ENCODE measurements at places on chromosomes 5 and 9.

GRCh38 chr5:66553368-66553912, 42.8 kb upstream of the MAST4 start:
- no peak for DNase-seq

GRCh38 chr5:176660860-176661641, 13.8 kb downstream of the TSPAN17 start:
- DNase-seq: peak; percentile 59

- DNase-seq: no peak
Measured at GRCh38 chr9:133235549-133236222, 26.6 kb upstream of the OBP2B start.

DNA sequence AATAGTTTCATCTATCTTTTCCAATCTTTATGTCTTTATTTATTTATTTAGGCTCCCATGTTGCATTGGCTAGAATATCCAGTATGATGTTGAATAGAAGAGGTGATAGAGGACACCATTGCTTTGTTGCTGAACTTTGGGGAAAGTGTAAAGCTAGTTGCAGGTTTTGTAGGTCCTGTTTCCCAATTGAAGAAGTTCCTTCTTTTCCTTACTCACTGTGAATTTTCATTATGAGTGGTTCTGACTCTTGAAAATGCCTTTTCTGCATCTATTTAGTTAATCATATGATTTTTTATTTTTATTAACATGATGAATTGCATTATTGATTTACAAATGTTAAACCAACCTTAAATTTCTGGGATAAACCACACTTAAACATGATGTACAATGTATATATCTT, 58.9 kb upstream of the NR3C1 start:
- no peak for DNase-seq

- no peak for DNase-seq
Measured at GRCh38 chr5:159827861-159828260, 88.4 kb upstream of the ADRA1B start.

DNA sequence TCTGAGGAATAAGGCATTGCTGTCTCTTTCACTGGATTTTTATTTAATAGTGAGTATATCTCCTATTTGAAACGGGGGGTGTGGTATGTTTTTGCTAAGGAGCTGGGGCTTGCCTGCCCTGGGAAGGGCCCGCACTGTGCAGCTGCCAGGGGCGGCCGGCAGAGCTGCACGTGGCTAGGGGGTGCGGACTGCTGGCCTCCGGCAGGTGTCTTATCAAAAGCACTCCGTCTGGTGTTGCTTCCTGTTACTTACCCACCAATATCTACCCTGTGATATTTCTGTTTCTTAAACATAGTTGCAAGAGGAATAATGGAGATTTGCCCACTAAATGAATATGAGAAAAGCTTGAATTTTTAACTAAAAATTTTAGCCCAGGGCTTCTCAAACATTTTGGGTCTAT, 232.0 kb downstream of the IRX1 start:
- no peak for DNase-seq

DNA sequence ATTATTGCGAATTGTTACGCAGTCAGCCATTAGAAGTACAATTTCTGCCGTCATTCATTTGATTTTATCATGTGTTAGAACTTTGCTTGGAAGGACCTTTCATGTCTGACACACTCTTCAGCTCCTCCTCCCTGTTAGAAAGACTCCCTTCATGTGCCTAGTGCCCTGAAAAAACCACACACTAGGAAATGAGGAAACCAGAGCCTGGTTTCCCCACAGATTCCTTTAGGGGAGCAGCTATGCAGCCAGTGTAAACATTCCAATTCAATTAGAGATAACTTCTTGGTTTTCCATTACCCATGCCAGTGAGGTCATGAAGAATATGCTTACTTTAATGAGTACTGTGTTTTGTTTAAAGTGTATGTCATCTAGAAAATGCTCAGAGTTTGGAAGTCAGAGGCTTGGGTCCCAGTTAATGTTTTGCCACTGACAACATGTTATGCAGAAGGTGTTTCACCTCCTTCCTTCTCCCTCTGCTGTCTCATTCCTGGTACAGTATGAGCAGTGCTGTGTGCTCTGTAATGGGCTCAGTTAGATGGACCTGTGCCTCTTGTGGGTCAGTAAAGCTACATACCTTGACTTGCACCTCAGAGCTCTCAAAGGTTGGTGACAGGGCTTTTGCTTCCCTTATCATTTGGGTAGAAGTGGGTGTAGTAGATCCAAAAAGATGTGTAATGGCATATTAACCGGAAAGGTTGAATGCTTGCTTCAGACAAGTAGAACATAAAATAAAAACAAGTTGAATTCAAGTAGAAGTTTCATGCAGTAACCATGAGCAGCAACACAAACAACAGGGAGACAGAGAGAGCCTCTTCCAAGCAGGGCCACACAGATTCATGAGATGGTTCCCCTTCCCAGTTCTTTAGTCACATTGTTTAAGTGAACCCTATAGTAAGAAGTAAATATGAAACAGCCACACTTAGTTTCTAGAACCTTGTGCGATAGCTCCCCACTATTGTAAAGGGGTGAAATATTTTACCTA, 52.6 kb upstream of the TNFAIP8 start:
- no peak for DNase-seq

GRCh38 chr5:132267931-132268768, 10.7 kb downstream of the PDLIM4 start:
- DNase-seq: no peak

DNA sequence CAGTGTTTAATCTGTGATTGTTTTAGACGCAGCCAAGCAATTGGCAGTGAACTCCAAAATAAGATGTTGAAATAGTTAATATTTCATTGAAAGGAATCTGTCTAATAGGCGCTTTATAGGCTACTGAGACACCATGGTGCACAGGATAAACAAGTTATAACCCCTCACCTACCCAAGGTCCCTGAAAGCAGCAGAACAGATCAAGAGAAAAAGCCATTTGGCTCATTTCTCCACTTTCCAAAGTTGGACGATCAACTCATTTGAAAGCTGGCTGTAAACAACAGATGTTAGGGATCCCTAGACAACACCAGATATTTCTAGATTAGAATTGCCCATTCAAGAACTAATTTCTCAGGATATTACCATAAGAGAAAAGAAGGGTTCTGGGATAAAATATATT, 4.9 kb downstream of the PUM3 start:
- DNase-seq: no peak

- no peak for DNase-seq
Measured at GRCh38 chr5:149872351-149873040, 72.1 kb downstream of the PDE6A start.

DNA sequence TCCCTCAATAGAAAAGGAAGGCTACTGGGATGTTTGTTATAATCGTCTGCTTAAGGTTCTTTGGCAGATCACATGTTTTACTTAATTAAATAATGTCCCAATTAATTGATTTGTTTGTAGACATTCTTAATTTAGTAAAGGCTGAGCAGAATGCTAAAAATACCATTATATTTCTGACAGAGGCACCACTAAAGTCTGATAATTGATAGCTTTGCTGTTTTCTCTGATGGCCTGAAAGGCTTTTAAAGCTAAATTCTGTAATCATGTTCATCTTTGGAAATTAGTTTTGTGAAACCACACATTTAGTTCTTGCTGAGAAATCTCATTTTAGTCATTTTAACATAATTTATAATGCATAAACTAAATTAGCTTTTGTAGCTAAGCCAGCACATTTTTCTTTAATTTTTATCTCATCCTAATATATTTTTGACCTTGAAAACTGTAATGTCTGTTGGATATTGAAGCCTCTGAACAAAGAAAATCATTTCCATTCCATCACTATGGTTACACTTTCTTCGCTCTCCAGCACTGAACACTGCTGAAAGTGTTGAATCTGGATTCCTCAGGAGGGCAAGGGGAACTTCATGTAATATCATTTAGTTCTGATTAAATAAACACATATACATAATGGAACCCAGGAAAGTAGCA, 329.4 kb downstream of the ELAVL2 start:
- no peak for DNase-seq

DNA sequence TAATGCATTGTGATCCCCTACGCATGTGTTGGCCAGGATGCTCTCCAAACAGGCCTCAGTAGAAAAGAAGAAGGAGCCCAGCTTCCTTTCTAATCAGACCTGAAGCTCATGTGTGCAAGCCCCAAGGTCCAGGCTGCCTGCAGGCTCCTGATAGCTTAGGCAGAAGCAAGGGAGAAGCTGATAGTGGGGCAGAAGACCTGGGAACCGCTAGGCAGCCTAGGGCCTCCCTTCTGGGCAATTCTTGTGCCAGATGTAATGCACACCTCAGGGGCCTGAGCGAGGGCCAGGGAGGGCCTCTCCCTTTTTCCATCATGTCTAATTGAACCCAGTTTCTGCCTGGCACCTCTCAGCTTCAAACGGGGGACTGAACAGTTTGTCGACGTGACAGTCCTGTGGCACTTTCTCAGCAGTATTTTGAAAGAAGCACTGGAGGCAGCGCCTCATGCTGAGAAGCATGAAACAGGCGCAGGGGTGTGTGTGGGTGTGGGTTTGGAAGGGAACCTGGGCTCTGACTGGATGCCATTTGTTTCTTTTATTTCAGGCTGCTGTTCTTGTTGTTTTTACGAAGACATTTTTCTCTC, 212.8 kb downstream of the PIK3R1 start:
- peak; percentile 25 for DNase-seq

- DNase-seq: no peak
Measured at GRCh38 chr9:22124263-22125011, 115.3 kb upstream of the CDKN2B start.

- no peak for DNase-seq
Measured at GRCh38 chr5:43202380-43202779, 10.4 kb downstream of the NIM1K start.

DNA sequence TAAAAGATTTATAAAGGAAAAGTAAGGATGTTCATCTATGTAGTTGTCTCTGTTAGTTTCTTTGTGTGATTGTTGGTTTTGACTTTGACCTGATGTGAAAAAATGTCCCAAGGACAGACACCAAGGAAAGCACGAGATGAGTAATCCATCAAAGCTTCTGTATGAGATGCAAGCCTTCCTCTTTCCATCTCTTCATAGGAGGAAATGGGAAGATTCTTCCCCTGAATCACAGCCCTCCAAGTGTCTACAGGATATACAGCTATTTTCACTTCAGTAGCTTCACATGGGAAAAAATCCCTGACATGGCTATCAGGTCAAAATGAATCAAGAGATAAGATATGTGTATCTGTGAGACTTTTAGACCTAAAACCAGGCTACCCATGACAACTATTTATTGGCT, 29.0 kb upstream of the CEMIP2 start:
- no peak for DNase-seq

DNA sequence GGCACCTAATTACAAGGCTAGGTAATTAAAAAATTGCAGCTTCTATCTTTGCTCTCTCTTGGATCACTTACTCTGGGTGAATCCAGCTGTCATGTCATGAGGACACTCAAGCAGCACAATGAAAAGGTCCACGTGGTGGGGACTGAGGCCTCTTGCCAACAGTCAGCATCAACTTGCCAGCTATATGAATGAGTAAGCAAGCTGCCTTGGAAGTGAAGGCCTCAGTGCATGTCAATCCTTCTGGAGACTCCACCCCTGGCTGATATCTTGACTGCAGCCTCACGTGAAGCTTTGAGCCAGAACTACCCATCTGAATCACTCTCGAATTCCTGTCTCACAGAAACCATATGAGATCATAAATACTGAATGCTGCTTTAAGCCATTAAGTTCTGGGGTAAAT, 140.5 kb downstream of the SNX18 start:
- no peak for DNase-seq

DNA sequence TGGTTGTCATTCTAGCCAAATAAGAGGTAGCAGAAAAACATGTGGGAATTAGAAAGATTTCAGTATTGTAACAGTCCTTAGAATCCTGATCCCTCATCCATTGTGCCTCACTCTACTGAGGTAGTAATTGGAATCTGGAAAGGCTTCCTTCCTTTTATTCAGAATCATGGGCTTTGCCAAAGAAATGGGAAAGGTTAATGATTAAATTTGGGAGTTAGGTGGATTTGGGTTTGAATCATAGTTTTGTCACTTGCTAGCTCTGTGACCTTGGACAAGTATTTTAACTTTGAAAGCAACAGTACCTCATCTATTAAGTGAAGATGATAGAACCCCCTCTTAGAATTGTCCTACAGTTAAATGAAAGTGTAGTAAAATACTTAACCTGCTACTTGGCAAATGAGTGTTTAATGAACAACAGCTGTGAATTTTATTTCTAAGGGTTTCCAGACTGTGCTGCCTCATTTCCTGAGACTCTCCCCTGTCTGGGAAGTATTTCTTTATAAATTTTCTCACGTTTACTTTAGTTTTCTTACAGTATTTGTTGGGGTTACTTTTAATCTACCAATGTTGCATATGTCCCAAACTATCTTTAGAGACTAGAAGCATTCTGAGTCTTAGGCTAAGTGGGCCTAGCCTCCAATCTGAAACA, 11.7 kb downstream of the SPDL1 start:
- no peak for DNase-seq

GRCh38 chr5:119570910-119571309, 58.4 kb upstream of the FAM170A start:
- DNase-seq: no peak

GRCh38 chr5:160660132-160660531, 191.9 kb downstream of the ATP10B start:
- no peak for DNase-seq

GRCh38 chr9:18710065-18710464, 236.1 kb downstream of the ADAMTSL1 start:
- no peak for DNase-seq

GRCh38 chr5:172710676-172711075, 60.3 kb downstream of the DUSP1 start:
- DNase-seq: no peak

- DNase-seq: no peak
Measured at GRCh38 chr5:155064580-155064979, 51.0 kb downstream of the KIF4B start.

GRCh38 chr9:70484232-70485130, 70.0 kb upstream of the KLF9 start:
- DNase-seq: no peak

GRCh38 chr5:23648656-23649055, 141.2 kb downstream of the PRDM9 start:
- no peak for DNase-seq

DNA sequence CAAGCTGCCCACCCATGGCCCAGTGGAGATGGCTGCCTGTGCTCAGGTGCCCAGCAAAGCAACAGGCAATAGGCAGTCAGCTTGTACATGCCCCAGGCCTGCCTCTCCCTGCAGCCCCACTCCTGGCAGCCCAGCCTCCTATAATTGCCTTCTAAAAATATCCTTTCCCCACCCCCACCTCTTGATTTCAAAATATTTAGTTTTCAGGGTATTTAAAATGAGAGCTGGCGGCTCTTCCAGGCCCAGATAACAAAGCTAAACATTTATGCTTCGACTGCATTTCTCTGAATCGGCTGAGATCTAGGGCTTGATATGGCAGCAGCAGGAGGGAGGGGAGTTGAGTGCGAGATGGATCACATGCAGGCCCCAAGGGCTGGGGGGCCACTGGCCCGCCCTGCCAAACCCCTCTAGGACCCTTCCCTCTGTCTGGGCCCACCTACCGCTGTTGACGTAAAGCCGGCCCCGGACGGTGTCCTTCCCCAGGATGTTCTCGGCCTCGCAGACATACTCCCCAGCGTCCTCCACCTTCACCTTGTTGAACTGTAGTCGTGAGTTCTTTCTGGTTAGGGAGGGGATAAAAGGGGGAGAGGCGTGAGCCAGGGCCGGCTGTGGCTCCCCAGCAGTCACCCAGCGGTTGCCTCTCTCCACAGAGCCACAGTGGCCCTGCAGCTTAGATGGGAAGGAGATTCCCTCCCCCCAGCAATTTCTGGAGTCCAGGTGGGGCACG, 85.0 kb downstream of the PSD2 start:
- DNase-seq: no peak

All from anterior cingulate cortex (tissue), 58 donors.